ENCODE measurements at places on chromosomes 4 and X.

DNA sequence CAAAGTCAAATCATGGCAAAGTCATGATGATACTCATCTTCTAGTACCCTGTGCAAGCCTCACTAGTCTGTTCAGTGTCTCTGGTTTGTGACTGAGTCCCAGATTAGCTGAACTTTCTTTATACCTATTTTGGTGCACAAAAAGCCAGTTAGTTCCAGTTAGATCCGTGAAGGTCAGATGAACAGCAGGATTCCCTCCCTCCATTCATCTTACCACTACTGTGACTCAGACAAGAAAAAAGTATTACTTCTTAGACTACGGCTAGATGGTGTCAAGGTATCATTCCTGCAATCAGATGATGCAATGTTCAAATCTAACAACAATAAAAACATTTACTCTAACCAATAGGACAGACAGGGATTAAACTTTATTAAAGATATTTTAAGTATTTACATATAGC, 30.4 kb downstream of the ARHGEF6 start:
- no peak for DNase-seq

DNA sequence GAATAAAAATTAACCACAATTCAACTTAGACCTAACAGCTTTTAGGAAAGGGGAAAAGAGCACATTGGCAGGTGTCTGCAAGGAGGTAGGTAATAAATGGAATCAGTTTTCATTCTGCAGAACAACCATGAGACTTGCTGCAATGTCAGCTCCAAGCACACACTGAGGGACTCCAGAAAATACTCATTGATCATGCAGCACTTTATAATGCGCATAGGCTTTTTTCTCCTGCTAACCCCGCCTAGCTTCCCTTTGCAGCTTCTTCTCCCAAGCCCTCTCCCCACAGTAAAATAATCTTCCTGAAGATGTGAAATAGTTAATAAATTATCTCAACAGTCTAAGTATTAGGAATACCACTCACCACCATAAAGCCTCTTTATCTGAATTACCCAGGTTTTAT, 36.9 kb downstream of the ANKRD17 start:
- DNase-seq, result no peak

- DNase-seq, result no peak
Measured at GRCh38 chr4:3524349-3524748, 7.9 kb downstream of the LRPAP1 start.

DNA sequence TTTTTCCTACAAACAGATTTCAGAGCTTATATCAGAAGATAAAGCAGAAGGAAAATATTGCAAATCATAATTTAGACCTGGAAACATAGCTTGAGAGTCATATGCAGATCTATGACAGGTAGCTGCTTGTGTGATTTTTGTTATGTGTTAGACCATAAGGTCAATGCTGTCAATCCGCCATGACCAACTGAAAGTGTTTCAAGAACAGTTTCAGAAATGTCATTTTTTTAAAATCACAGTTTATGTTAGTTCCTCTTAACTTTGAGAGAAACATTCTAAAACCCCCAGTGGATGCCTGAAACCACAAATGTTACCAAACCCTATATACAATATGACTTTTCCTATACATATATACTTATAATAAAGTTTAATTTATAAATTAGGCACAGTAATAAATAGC, 391.3 kb upstream of the FAM241A start:
- DNase-seq, result no peak

GRCh38 chr4:113437129-113437528, 324.4 kb downstream of the CAMK2D start:
- no peak for DNase-seq

DNA sequence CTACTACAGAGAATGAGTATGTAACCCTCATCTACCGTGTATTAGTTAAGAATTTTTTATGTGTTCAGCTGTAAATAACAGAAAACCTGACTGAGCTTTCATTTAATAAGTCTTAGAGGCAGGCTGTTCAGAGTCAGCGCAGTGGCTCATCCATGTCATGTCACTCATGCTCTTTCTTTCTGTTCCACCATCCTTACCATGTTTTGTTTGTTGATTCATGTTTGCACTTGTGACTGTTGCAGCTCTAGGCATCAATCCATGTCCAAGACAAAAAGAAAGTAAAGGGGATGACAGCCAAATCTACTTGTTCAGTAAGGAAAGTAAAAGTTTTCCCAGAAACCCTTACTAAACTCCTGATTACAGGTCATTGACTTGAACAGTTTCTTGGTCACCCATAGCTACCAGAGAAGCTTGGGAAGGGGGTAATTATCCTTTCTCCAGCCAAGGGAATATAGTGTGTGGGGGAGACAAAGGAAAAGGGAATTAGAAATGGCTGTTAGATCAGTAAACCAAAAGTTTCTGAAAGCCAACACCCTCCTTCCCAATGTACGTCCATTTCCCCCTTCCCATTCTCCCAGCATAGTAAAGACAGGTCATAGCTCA, 9.0 kb downstream of the ART3 start:
- DNase-seq, result no peak
